NCI-H1092 treated with DMSO at 0.1 percent for 48 hours (cell line): ENCODE measurements at places on chromosomes 4 and X.

GRCh38 chr4:176290520-176290919 lies 21.5 kb upstream of the ASB5 start:
- no peak for DNase-seq

GRCh38 chr4:89751416-89751815 lies 85.5 kb downstream of the SNCA start:
- no peak for DNase-seq

GRCh38 chr4:41136456-41136855 lies 77.9 kb downstream of the APBB2 start:
- no peak for DNase-seq

DNA sequence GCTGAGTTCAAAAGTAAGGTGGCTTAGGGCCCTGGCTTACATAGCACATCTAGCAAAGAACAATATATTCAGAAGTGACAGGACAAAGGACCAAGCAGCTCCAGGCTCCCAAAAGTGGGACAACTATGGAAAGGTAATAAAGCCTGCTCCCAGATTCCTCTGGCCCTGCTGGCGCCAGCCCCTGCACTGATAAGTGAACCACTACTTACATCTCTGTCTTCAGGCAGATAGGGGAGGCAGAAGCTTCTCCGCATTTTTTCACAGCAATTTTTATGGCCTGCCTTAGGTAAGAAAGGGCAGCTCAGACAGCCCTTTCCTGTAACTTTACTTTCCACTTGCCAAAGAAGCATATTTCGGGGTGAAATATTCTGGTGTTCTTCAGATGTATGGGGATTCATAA lies 83.9 kb downstream of the MTNR1A start:
- DNase-seq = no peak

- DNase-seq = peak; percentile 77
These were observed 19.8 kb downstream of the C4orf50 start for GRCh38 chr4:5998333-5998936.

GRCh38 chr4:67055319-67055718 lies 490.0 kb downstream of the CENPC start:
- no peak for DNase-seq

DNA sequence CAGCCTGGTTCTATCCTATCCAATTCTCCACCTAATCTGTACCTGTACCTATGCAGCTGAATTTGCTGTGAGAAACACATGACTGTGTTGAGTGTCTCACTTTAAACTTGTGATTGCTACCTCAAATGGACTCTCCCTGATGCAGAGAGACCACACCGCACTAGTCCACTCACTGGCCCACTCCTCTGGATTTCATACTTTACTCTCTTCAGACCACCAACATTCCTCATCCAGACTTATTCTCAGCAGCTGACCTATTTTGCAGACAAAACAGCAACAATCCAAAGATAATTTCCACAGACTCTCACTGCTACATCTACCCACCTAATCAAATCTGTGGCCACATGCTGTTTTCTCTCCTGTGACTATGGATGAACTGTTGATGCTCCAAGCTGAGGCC lies 45.2 kb downstream of the ACSL4 start:
- DNase-seq = no peak

DNA sequence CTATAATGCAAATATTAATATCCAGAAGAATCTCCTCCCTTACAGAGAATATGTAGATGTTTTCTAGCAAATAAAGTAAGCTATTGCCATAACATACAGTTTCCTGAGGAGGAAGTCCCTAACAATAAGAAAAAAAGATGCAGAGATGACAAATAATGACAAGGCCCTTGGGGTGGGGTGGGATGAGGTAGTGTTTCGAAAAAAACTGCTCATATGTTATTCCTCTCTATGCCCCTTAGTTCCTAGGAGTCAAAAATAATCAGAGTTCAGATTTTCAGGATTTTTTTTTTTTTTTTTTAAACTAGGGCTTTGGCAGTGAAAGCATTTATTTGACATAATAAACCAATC lies 99.0 kb downstream of the ZAR1 start:
- DNase-seq = no peak

GRCh38 chr4:170591076-170591475 lies 501.3 kb upstream of the AADAT start:
- no peak for DNase-seq

- no peak for DNase-seq
These were observed 55.3 kb downstream of the ANAPC10 start for GRCh38 chr4:145042601-145043285.

- no peak for DNase-seq
These were observed 10.3 kb downstream of the XPNPEP2 start for GRCh38 chrX:129749069-129749468.

- DNase-seq = peak; percentile 13
These were observed at the start of gene INPP4B for GRCh38 chr4:142846108-142846728. Gene INPP4B (minus strand): TSS chr4:142846301.

- no peak for DNase-seq
These were observed 119.4 kb downstream of the LUZP4 start for GRCh38 chrX:115408771-115409400.

DNA sequence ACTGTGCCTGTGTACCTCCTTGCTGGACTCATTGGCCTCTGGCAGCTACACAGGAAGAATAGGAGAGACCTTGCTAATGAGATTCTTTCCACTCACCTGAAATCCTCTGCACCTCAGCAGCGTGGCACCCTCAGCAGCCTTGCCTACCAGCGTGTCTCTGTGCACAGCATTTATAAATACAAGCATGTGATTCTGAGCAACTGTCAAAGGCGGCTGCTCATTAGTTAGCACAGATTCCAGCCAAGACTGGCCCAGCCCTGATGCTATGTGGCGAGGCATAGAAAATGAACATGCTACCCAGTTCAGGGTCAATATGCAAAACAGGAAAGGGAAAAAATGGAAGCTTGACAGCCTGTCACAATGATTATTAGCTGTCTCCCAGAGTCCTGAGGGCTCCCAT lies 298.0 kb downstream of the C4orf33 start:
- DNase-seq = no peak

DNA sequence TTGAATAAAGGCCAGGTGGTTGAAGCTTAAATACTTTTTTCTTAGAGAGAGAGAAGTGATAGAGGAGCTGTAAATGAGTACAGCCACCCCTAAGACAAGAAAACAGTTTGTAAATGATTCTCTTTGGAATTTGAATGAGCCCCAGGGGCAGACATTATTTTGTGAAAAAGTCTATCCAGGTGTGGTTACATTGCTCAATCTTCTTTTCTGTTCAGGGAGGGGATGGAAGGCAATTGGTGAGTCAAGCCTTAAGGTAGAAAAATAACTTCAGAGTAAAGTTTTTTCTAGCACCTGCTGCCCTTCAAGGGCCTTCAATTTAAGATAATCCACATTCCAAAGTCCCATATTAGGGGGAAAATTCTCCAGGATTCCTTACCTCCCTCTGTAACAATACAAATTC lies 646.7 kb downstream of the PDHA2 start:
- no peak for DNase-seq

- no peak for DNase-seq
These were observed 43.9 kb downstream of the ANAPC4 start for GRCh38 chr4:25420931-25421330.

DNA sequence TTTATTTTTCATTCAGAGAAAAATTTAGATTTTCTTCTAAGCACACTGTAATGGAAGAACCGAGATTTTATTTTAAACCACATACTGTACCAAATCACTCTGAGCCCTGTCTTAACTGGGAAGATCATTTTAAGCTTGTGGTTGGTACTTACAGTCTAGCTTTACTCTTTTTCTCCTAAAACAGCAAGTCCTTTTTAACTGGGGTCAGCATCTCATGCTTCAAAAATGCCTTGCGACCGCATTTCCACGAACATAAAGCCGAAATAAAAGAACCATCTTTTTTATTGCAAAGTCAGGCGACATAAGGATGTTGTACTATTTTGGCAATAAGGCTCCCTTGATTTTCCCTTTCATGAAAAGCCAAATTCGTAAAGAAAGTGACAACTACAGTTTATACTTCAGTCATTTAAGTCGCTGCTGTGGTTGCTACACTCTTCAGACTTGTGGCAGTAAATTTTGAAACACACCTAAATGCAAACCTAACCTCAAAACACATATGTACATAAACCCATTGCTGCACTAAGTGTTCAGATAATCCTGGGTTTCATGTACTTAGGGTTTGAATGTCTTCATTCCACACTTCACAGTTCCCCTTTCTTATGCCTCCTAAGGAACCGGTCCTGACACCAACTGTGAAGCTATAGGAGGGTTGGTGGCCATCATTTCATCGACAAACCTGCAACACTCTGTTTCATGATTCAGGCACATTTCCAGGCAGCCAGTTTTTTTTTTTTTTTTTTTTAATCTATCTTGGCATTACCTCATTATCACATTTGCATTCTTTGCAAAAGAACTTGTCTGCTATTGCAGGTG lies 3.0 kb downstream of the STOX2 start:
- no peak for DNase-seq

DNA sequence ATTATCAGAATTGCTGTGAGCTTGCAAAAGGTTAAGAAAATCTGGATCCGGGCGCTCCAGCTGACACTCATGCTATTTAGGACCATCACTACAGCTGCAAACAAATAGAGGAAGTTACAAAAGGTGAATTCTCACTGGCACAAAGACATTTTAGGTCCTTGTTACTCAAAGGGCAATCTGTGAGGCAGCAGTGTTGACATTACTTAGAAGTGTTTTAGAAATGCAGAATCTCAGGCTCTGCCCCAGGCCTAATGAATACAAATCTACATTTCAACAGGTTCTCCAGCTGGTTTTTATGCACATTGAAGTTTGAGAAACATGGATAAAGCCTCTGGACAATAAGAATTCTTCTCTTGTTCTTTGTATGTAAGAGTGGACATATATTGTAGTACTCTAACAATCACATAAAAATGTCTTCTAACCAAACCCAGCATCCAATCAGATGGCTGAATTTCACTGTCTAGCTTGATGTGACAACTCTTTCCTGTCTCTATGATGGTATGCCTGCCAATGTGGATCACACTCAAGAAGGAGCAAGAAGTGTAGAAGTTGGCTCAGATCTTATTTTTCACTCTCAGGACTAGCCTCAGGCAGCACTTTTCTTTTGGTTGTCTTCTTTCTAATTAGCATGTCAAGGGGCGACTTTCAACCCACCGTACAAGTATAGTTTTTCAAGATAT lies 18.8 kb downstream of the SLC7A11 start:
- DNase-seq = no peak

DNA sequence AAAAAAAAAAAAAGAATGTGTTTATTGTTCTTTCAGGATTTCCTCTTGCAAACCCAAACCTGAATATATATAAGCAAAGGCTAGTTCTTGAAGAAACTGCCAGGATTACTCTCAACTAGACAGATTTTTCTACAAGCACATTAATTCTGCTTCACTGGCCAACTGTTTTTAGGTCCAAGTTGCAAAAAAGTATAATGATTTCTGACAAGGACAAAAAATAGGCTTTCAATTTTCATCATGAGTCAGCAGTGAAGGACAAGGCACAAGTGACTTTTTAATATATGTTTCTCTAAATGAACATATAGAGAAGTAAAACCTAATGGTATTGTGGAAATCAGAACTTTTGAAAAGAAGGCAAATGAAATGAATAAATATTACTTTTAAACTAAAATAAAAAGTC lies 73.7 kb downstream of the ELOVL6 start:
- no peak for DNase-seq

DNA sequence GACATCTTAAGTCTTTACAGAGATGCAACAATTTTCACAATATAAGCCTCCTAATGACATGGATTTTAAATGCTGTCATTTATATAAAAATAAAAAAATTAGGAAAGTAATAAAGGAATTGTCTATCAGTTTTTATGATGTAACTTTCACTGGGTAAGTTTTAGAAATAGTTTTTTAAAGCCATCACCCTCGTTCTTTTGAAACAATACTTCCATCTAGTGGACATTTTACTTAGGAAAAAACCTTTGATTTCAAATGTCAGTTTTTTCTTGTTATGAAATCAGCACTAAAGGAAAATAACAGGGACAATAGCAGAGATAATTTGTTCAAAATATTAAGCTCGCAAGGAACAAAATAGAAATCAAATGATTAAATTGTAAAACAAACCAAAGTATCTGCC lies 24.3 kb upstream of the NDNF start:
- peak; percentile 5 for DNase-seq

DNA sequence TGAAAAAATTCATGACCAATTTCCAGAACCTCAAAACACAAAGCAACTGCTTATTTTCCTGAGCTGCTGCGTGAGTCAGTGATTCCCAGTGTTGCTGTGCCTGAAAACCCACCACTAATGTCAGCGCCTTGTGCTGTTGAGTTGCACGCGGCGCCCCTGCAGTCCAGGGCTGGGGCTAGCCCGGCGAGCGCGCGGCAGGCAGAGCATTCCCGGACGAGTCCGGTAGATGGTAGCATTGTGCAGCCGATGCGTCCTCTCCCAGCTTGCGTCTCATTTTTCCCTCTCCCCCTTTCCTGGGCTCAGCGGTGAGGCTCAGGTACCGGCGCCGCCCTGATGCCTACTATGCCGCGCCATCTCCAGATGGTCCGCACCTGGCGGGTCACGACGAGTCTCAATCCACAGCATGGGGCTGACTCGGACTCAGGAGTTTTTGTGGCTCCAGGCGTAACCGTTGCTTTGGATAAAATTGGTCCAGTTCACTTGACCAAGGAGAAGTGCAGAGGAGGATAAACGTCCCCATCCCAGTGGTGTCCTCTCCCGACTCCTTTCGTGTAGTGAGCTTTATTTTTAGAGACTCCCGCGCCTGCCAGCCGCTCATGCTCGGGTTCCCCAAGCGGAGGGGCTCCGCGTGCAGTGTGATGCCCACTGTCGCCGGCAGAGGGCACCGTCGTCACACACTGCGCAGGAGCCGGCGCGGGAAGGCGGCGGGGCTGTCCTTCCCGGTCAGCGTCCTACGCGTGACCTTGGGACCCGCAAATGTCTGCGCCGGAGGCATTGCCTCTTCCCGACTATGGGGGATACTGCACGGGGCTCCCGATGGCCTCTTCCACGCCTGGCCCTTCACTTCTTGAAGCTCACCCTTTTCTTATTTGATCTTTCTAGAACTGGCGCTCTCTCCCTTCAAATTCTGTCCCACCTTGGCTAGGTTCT lies 53.6 kb upstream of the IGFBP7 start:
- DNase-seq = peak; percentile 83
